ENCODE measurements at places on chromosomes 11 and 22.
A peak's percentile ranks its signal among the peaks of the same experiment; 100 is the strongest.

- DNase-seq = no peak
Measured at GRCh38 chr11:41320238-41320637, 139.2 kb downstream of the LRRC4C start.

GRCh38 chr11:69969890-69970784, 108.0 kb upstream of the ANO1 start:
- DNase-seq = no peak

DNA sequence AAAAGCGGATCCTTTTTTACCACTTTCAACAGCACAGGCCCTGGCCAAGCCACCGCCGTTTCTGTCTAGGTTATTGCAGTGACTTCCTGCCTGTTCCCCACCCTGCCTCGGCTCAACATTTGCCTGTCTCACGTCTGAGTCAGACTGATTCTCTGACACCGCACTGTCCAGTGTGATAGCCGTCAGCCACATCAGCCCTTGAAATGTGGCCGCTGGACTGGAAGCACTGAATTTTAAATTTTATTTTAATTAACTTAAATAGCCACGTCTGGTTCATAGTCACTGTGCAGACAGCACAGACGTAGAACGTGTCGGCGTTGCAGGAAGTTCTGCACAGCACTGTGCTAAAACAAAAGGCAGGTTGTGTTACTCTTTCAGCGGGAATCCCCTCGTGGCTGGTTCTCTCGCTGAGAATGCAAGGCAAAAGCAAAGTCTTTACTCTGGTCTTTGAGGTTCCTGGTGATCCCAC, 56.3 kb upstream of the ADSL start:
- DNase-seq = no peak

- DNase-seq = peak; percentile 93
Measured at GRCh38 chr11:66344550-66345315, at the start of gene BRMS1. Gene BRMS1, minus strand, starts transcription at chr11:66345104. Its CDS starts 2,870 bp downstream, at chr11:66342234.

- DNase-seq = no peak
Measured at GRCh38 chr11:85299258-85299942, 327.7 kb downstream of the DLG2 start.

- DNase-seq = peak; percentile 93
Measured at GRCh38 chr11:109939166-109939810, 153.9 kb upstream of the ZC3H12C start.

DNA sequence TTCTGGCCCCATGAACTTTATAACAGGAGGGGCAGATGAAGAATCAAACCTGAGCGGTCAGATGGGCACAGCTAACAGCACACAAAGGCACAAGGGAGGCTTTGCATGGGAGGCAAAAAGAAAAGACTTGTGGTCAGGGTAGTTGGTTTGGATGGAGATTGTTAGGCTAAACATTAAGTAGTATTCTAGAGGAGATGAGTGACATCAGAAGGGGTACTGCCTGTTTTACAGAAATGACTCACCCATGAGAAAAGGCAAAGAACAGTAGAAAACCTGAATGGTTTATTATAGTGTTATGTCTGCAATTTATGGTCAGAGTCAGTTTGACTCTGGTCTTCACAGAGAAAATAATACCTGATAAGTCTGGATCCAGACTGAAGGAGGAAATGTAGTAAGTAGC, 129.8 kb upstream of the KIRREL3 start:
- no peak for DNase-seq

DNA sequence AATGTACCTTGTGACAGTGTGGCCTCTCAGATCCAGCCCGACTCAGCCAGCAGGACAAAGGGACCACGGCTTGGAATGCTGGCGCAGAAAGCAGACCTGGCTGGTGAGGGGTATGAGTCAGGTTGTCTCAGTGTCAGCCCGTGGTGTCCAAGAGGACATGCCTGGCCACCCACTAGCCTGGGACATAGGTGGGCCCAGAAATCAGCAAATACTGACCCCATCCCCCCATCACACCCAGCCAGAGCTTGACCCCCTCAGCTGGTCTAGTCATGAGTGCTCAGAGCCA, 4.5 kb downstream of the BANF1 start:
- no peak for DNase-seq

- no peak for DNase-seq
Measured at GRCh38 chr11:15367695-15368094, 253.0 kb downstream of the INSC start.

GRCh38 chr11:60791153-60791933, 6.2 kb downstream of the MS4A10 start:
- peak; percentile 8 for DNase-seq

DNA sequence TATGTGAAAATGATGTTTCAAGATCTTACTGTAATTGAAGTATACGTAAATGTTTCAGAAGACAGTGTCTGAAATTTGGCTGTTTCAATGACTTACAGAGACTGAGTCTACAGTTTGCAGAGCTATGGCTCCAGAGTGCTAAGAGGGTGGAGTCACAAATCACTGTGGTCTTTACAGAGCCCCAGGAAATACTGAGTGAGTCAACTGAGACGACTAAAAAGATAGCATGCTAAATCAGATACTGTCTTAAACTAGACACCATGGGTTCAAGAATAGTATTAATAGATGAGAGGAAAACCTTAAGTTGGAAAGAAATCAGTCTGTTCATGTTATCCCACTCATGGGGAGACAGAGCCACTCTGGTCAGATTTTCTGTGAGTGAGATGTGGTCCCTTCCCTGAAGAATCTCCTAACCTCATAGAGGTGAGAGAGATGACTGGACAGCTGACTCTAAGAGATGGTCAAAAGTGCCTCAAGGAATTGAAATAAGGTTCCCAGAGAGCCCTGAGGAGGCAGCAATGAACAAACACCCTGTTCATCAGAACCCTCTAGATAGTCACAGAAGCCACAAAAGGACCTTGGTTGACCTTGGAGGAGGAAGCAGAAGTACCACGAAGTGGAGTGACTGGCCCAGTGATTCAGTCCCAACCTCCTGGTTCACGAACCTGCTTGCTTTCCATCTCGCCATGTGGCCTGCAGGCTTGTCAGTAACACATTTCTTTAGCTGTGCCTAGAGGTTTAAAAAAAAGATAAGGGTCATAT, 30.2 kb downstream of the C11orf91 start:
- no peak for DNase-seq

- DNase-seq = no peak
Measured at GRCh38 chr11:79165908-79166307, 274.9 kb downstream of the TENM4 start.

DNA sequence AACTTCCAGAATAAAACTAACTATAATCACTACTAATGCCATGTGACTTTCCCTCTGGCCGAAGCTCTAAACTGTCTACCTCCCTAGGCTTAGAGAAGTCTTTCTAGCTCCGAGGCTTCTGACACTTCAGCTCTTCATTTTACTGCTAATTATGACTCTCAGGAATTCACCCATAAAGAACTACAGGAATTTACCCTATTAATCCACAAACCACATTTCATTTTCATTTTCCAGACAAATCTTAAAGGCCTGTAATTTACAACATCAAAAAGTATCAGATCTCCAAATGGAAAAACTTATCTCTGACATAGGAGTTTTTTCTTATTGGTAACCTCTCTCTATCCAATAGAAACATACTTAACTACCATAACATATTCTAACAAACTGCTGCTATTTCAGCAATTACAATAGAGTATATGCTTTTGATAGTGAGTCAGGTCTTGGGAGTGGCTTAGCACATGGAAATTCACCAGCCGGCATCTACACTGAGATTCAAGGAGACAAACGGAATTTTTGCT, 33.4 kb downstream of the MRTFA start:
- DNase-seq = no peak

GRCh38 chr11:134557571-134558257, 145.7 kb upstream of the B3GAT1 start:
- no peak for DNase-seq

DNA sequence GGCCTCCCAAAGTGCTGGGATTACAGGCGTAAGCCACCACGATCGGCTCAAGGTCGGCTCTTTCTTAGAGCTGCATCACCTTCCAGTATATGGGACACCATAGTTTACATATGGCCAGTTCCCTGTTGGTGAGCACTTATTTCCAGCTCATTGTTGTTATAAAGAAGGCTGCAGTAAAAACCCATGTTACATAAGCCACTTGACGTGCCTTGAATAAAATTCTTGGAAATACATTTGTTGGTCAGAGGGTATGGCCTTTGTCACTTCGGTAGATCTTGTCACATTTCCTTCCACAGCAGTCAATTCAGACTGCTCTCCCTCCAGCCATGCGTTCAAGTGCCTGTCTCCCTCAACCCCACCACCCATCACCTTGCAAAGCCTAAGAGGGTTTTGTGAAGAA, 92.9 kb downstream of the PRR5L start:
- DNase-seq = no peak

DNA sequence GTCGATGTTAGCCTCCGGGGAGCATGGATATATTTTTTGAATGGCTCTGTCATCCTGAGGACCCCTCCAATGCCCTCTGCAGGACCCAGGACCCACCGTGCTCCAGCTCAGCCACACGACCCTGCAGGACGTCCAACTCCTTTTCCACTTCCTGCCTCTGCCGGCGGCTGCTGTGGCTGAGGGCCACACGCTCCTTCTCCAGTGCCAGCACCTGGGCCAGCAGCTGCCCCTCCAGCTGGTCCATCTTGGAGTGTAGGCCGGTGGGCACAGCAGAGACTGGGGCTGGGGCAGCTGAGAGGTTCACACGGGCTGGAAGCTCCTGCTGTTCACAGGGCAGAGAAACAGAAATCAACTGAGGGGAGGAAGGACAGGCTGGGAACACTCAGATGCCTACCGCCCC, 15.6 kb downstream of the NPTXR start:
- DNase-seq = no peak

DNA sequence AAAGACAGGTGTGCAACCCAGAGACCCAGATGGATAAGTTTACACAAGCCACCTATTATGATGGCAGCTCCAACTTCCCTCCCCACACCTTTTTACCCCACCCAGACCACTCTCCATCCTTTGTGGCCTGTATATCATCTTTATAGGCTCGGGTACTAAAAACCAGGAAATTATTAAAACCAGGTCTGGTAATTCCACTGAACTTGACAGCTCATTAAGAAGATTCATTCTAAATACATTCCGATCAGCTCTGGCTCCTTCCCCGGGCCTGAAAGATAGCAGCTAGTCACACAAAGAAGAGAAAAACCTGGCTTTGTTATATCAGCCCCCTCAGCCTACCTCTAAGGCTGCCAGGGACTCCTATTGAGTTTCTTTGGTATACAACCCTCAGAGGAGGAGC, 67.9 kb upstream of the API5 start:
- no peak for DNase-seq

GRCh38 chr22:38016182-38017151, 32.1 kb upstream of the SOX10 start:
- peak; percentile 32 for DNase-seq

GRCh38 chr11:102552020-102552419, 21.5 kb upstream of the MMP7 start:
- no peak for DNase-seq

- DNase-seq = peak; percentile 45
Measured at GRCh38 chr22:50556703-50557102, 6.0 kb downstream of the SYCE3 start.

- no peak for DNase-seq
Measured at GRCh38 chr22:21758091-21758864, 22.7 kb upstream of the YPEL1 start.

DNA sequence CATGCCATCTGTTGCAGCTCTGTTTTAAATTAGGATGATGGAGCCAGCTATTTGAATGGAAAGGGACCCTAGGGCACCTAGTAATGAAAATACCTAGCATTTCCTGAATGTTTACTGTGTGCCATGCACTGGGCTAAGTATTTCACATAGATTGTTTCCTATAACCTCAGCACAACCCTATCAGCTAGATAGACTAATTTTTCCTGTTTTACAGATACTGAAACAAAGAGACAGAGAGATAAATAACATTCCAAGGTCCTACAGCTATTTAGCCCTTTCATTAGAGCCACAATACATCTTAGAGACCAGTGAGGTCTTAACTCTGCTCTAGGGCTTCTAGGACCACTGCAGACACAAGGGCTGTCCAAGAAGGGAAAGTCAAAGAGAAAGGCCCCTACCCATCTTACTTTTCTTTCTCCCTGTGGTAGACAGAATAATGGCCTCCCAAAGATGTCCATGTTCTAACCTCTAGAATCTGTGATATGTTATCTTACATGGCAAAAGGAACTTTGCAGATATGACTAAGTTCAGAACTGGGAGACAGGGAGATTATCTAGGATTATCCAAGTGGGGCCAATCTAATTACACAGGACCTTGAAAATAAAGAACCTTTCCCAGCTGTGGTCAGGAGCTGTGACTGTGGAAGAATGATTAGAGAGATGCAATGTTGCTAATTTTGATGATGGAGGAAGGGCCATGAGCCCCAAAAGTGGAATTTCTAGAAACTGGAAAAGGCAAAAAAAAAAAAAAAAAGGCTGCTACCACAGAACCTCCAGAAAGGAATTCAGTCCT, 157.0 kb downstream of the CCDC34 start:
- DNase-seq = peak; percentile 38

- DNase-seq = no peak
Measured at GRCh38 chr11:73528483-73529203, 69.3 kb downstream of the FAM168A start.

DNA sequence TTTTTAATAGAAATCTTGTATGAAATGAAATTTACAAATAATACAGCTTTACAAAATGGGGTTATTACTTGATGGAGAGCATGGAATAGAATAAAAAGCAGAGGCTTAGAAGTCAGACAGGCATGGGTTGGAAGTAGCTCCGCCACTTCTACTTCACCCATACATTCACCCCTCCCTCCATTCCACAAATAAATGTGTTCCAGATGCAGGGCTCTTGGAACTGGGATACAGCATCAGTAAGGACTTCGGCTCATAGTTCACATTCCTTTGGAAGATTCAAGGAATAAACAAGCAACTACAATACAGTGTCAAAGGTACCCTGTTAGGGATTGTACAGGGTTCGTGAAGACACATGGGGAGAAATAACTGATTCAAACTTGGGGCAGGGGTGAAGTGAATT, 156.8 kb downstream of the WNT11 start:
- DNase-seq = no peak

DNA sequence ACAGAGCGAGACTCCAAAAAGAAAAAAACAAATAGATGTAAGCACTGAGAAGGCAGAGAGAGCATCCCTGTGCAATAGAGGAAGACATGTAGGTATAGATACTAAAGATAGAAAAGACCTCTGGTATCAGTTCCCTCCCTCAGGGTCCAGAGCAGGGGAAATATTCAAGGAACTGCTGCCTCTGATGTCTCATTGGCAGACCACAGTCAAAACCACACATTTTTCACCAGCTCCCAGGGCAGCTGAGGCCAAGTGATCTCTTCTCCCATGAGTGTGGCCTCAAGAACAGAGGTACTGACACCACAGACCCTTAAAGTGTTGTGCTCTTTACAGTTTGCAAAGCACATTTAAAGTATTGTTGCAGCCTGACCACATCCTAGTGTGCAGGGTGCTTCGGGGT, 288.5 kb downstream of the NTM start:
- DNase-seq = no peak

- DNase-seq = no peak
Measured at GRCh38 chr11:8066911-8067455, 14.0 kb upstream of the TUB start.

DNA sequence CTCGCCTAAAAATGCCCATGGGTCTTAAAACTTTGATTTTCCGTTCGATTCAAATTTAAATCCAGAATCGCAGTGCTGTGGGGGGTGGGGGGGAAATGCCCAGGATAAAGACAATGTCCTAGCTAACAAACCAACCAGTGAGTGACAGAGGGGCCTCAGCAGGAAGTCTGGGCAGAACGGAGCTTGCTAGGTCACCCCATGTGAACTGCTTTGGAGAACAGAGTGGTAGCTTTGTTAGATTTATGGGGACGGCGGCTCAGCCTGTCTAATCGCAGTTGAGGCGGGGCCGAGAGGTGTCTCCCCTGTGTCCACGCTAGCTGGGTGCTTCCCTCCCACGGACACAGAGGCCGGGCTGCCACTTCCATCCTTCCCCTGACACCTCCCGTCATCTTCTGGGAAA, 243.9 kb downstream of the CTTN start:
- no peak for DNase-seq

Data from NCI-H2171 treated with DMSO at 0.1 percent for 48 hours (cell line).